ENCODE measurements at places on chromosomes 1 and 21. TPM values are rescaled to one million over a fixed set of nuclear protein-coding genes. Genes with fewer than 3 reads are reported as not detected.

The C1orf87 gene
- 1.7 TPM for total RNA-seq

The GBP2 gene
- total RNA-seq: 40.8 TPM

The KIF17 gene
- 4.6 TPM for total RNA-seq

- no peak for DNase-seq
These were observed 14.7 kb downstream of the MSH4 start for GRCh38 chr1:75811211-75811981.

DNA sequence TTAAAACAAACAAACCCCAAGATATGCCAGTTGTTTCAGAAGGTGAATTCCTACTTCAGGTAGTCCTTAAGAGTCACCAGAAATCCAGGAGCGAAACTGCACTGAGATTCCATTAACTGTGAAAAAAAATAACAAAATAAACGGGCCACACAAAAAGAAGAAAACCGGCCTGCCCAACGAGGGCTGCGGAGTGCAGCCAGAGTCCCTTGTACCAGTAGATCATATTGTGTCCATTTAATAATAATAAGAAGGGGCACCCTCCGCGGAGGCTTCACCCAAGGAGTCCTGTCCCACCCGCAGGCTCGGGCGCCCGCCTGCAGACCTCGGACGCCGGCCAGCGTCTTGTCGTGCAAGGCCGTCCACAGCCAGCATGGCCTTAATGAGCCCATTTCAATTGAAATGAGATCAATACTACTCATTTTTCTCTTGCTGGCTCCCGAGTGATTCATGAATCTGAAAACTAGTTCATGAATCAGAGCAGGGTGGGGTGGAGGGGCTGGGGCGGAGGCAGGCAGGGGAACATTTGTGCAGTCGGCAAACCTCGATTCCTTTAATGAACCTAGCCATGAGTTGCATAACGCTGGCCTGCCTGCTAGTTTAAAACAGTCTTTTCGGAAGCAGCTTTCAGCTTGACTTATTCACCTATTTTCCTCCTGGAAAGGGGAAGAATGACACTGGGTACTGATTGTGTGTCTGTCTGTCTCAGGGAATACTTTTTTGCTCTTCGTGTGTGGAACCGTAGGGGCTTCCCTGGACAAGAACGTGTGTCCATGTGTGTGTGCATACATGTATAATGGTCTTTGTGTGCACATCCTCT, 113.1 kb upstream of the IRF2BP2 start:
- peak; percentile 81 for DNase-seq
